Glomerular endothelial cell (primary cell): ENCODE measurements at places on chromosomes 16 and 17.

DNA sequence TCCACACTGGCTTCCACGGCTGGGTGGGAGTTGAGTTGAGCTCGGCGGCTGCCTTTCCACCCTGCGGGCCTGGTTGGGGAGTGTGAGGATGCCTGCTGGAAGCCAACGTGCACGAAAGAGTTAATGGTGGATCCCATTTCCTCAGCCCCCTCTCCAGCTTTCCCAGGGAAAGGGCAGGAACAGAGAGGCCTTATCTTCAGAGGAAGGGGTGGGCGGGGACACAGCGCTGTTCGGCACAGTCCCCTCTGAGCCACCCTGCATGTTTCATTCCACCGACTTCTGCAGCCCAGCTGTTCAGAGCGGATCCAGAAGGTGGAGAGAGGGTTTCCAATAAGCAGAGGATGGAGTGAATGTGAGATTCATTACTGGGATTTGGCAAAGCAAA, 295.3 kb downstream of the SEC14L1 start:
- DNase-seq = no peak

DNA sequence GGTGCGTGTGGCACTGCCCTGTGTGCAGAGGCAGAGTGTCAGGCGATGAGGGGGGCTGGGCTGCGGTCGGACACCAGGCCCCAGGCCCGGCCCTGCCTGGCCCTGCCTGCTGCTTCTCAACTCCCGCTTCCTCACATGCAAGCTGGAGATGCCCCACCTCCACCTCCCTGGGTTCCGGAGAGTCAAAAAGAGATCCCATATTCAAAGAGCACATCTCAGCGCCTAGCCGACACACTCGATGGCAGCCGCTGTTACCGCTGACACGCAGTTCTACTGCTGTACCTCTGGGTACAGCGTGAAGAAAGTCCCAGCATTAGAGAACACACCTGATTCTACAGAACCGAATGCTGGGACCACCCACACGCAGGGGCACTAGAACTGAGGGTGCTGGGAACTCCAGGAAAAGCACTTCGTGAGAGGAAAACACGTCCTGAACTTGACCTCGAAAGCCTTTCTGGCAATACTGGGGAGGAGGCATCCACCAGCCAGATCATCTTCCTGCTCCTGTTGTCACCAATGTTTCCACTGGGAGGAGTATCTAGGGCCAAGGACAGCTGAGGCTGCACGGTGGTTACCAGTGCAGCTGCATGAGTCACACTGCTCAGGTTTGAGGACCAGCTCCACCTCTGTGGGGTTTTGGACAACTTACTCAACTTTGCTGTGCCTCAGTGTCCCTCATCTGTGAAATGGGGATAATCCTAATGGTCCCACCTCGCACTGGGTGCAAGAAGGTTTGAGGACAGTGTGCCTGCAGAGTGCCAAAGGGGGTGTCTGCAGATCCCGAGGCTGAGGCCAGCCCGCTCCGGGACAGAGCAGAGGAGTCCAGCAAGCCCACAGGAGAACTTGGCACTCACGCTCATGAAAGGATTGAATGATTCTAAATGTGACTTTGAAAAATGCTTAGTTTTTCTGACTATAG, 100.4 kb upstream of the DNAH17 start:
- no peak for DNase-seq

DNA sequence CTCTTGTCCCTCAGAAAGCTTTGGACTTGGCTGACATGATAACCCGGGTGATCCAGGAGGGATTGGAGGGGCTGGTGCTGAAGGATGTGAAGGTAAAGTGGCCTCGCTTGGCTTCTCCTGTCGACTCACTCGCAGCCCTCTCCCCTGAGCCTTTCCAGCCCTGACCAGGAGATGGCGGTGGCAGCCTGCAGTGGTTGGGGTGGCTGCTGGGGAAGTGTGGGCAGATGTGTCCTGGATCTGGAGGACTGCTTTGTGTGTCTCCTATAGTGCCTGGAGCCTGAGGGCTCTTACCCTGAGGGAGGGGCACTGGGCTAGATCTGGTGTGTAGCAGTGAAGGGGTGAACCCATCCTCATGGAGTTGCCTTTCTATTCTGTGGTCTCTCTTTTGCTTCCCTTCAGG, 17.9 kb downstream of the LIG3 start:
- DNase-seq = no peak

- no peak for DNase-seq
These were observed 132.0 kb downstream of the NLK start for GRCh38 chr17:28174352-28175046.

DNA sequence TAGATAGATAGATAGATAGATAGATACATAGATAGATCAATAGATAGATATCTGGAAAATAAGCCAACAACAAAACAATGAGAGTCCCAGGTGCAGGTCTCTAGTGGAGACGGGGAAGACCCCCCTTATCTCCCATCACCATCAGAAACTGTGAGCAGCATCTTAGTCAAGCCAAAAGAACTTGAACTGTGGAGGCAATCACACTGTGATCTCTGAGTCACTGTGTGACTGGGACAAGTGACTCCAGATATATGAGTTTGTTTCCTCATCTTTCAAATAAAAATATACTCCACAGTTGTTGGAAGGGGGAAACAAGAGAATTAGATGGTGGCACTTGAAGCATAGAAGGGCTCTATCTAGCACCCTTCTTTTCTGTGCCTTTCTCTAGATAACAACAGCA, 42.1 kb downstream of the NOG start:
- no peak for DNase-seq

- DNase-seq = no peak
These were observed 47.0 kb upstream of the SREBF1 start for GRCh38 chr17:17883801-17884200.

DNA sequence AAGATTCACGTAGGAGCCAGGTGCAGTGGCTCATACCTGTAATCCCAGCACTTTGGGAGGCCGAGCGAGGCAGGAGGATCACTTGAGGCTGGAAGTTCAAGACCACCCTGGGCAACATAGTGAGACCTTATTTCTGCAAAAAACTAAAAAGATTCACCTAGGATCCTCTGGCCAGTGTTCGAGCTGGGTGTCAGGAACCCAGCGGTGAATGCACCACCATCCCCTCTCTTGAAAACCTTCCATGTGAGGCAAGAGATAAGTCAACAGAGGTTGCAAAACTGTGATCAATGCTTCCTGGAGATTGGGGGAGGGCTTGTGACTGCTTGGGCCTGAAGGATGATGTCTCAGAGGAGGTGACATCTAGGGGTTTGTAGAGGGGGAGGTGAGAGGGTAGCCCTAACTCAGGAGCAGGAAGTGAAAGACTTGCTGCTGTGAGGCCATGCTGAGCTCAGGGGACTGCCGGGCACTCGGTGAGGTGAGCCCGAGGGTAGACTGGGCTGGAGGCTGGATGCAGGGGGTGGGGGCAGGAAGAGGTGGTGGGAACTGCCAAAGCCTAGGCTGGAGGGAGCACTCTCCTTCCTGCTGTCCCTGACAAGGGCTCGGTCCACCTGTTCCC, 11.7 kb downstream of the GJD3 start:
- DNase-seq = no peak

- no peak for DNase-seq
These were observed 52.0 kb upstream of the CLEC3A start for GRCh38 chr16:77970371-77970770.

GRCh38 chr17:5897275-5897911, 172.8 kb upstream of the WSCD1 start:
- DNase-seq = no peak
